ENCODE measurements at places on chromosomes 13 and 19.

- DNase-seq, result no peak
These were observed 201.2 kb downstream of the LHFPL6 start for GRCh38 chr13:39401756-39402155.

DNA sequence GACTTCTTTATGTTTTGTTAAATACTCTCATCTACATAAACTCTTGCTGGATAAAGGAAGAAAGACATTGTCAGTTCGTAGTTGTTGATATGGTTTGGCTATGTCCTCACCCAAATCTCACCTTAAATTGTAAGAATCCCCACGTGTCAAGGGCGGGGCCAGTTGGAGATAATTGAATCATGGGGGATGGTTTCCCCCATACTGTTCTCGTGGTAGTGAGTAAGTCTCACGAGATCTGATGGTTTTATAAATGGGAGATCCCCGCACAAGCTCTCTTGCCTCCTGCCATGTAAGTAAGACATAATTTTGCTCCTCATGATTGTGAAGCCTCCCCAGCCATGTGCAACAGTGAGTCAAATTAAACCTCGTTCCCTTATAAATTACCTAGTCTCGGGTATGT, 3.6 kb downstream of the ADGRE1 start:
- no peak for DNase-seq

GRCh38 chr13:109159650-109160309, 530.4 kb downstream of the MYO16 start:
- DNase-seq, result no peak

GRCh38 chr19:23776507-23777205, 18.0 kb upstream of the ZNF681 start:
- no peak for DNase-seq

DNA sequence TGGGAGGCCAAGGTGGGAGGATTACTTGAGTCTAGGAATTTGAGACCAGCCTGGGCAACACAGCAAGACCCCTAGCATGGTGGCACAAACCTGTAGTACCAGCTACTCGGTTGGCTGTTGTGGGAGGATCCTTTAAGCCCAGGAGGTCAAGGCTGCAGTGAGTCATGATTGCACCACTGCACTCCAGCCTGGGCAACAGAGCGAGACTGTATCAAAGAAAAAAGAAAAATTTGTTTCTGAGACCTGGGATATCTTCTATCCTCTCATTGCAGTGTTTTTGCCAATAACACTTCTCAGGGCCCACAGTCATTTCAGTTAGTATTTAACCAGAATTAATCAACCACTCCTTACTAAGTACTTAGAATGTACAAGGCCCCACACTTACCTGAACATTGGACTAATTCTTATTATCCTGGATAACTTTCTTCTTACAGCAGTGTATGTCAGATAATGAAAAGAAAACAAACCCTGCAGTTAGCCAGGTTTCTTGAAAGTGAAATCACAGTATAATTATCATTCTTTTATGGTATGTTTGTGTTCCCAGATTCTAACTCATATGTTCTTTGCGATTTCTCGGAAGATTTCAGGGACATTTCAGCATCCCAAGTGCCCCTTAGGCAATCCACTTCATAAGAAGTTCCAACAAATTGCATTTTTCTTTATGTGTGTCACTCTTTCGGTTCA, 75.6 kb upstream of the KLF5 start:
- DNase-seq, result no peak

GRCh38 chr13:22108979-22109378, 438.1 kb downstream of the FGF9 start:
- no peak for DNase-seq

DNA sequence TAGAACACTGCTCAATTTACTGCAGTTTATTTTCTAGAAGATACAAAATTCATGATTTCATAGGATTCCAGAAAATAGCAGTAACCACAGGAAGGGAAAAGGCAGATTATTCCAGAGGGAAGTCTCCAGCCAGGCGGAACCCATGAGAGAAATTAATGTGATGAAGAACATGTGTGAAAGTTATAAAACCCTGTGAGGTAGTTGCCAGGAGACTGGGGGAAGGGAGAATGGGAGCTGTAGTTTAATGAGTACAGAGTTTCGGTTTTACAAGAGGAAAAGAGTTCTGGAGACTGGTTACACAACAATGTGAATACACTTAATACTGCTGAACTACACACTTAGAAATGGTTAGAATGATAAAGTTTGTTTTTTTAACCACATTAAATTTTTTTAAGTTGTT, 14.2 kb upstream of the PDX1 start:
- DNase-seq, result no peak

DNA sequence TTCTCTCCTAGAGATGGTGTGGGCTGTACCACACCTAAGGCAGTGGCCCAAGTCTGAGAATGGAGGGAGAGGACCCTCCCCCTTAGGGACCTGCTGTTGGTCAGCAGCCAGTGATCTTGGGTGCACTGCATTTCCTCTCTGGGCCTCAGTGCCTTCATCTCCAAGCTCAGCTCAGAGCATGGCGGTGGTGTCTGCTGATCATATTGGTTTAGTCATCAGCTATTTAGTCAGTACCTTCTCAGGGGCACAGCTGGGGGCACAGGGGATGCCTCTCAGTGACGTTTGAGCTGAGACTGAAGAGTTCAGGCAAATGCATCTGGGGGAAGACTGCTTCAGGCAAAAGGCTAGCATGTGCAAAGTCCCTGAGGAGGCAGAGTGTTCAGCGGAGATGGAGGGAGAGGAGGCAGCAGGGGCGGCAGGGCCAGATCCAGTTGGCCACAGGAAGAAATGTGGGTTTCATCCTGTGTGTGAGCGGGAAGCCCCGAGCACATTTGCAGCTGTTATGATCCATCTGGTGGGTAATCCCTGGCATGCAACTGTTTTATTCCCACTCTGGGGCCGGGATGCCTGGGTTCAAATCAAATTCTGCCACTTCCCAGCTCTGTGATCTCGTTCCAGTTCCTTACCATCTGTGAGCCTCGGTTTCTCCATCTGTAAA, 15.7 kb upstream of the PGLS start:
- no peak for DNase-seq

DNA sequence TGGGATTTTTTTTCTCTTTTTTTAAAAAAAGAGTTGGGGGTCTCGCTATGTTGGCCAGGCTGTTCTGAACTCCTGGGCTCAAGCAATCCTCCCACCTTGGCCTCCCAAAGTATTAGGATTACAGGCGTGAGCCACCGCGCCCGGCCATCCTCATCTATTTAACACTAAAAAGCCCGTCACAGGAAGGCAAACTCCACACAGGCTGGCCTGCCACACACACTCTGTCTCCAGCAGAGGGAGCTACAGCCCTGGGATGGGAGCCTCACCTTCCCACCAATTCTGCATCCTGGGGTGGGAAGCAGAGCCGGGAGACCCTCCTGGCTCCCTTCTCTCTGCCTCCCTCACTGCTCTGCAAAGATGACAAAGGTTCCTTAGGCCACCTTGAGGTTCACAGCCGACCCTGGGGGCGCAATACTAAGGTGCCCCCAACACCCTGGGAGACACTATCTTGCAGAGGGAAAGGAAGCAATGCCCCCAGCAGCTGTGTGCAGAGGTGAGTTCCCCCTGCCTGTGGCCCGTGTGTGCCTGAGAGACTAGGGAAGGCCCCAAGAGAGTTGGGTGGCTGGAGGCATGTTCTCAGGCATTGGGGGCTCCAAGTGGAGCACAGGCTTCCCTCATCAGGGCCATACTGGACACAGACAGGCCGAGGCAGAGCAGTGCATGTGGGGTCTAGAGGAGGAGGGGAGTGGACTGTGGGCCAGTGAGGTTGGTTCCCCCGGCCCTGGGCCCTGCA, 27.4 kb upstream of the TIMM44 start:
- DNase-seq, result no peak

DNA sequence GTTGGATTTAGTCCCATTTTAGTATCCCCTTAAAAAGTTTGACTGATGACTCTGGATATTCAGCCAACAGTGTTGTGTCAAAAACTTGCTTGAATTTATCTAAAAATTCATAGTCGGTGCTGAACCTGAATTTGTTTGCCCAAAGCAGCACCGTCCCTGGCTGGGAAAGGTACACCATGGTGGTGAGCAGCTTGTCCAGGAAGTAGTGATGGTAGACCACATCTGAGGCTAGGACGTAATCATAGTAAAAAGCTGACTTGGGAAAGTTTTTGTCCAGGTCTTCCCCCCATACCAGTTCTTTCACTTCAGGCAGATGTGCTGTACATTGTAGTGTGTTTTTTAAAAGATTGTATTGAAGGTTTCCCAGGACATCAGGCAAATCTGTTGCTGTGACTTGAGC, 8.8 kb downstream of the METTL21C start:
- no peak for DNase-seq

- no peak for DNase-seq
These were observed 471.0 kb downstream of the COG6 start for GRCh38 chr13:40126306-40127085.

DNA sequence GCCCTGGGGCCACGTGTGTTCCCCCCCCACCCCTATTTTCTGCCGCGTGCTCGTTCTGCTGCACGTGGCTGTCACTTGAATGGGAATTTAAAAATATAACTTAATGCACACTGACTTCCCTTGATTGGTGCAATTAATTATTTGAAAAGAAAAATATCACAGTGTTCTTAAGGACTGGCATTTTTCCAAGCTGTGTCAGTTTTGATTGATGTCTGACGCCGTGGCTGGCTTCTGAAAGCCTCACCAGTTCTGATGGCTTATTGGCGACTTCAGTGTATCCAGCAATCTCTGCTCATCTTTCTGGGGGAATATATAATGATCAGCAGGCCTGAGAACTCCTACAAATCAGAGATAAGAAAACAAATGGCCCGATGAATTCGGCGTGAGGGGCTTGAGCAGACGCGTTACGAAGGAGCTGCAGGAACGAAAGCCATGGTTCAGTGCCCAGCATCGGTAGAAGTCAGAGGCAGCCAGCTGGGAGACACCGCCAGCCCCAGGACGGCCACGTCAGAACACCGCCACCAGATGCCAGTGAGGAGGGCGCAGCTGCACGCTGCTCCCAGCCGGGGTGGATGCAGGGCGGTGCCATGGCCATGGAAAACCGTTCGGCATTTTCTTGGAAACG, 111.2 kb downstream of the KDM4B start:
- no peak for DNase-seq

DNA sequence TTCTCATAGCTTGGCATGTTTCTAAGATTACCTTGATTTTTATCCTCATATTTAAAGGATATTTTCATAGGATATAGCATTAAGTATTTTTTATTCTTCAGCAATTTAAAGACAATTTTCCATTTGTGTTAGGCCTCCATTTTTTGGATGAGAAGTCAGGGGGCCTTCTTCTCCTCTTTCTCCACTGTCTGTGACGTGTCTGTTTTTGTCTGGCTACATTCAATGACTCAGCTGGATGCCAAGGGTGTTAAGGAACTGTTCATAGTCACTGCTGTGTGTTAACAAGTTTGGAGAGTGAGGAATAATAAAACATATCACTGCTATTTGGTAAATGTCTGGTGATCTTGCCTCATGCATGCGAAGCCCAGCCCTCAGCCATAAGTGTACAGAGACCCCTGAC, 36.4 kb downstream of the ZNF582 start:
- DNase-seq, result no peak

- no peak for DNase-seq
These were observed 3.7 kb downstream of the SNRPA start for GRCh38 chr19:40754611-40755247.
